ENCODE measurements at places on chromosomes 3 and 15. TPM values are rescaled to one million over a fixed set of nuclear protein-coding genes. Genes with fewer than 3 reads are reported as not detected.

NEK10 gene
- 3.5 TPM for total RNA-seq

UBXN7 gene
- total RNA-seq = 57.1 TPM

ANKRD63 gene
- total RNA-seq = not detected

CIDEC gene
- not detected for total RNA-seq

SLCO2A1 gene
- total RNA-seq = 96.8 TPM

PPARG gene
- 17.9 TPM for total RNA-seq

DNA sequence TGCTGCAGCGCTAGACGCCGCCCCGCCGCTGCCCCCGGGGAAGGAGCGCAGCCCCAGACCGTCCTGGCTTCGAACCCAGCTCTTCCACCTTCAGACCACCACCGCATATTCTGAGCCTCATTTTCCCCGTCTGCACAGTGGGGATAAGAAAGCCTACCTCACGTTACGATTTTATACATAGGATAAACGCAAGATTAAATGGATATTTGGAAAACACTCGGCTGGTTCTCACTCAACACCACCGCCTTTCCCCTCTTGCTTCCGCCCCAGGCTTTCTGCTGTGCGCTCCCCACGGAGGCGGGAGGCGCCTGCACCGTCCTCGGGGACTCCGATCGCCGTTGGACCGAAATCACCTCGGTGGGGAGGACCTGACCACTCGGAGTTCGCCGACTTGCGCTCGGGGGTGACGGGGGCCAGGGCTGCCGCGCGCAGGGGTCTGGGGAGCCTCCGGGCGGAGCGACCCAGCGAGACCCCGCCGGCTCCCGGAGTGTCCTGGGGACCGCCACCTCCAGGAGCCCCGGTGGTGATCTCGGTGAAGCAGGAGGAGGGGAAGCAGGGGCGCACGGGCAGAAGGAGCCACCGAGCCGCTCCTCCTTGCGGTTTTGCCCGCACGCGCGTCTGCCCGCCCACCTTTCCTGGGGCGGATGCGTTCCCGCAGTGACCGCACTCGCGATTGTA, 4.0 kb downstream of the FBXL22 start:
- DNase-seq = peak; percentile 83

DNA sequence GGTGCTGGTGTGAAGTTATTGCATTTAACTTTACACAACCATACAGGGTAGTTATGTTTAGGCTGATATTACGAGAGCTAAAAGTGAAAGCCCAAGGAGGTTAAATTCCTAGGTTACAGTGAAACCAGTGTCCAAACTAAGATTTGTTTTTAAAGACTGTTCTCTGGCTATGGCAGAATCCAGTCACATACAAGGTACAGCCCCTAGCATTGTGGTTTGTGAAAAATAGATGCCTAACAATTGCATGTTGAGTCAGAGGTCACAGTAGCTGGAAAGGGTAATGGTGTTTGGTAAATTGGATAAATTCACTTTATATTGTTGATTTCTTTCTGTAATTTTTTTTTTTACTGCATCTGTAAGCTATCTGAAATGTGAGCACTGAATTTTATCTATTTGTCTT, 614.6 kb upstream of the TBL1XR1 start:
- DNase-seq = no peak

GRCh38 chr3:134056464-134056891, 26.8 kb upstream of the SLCO2A1 start:
- DNase-seq = peak; percentile 50

DNA sequence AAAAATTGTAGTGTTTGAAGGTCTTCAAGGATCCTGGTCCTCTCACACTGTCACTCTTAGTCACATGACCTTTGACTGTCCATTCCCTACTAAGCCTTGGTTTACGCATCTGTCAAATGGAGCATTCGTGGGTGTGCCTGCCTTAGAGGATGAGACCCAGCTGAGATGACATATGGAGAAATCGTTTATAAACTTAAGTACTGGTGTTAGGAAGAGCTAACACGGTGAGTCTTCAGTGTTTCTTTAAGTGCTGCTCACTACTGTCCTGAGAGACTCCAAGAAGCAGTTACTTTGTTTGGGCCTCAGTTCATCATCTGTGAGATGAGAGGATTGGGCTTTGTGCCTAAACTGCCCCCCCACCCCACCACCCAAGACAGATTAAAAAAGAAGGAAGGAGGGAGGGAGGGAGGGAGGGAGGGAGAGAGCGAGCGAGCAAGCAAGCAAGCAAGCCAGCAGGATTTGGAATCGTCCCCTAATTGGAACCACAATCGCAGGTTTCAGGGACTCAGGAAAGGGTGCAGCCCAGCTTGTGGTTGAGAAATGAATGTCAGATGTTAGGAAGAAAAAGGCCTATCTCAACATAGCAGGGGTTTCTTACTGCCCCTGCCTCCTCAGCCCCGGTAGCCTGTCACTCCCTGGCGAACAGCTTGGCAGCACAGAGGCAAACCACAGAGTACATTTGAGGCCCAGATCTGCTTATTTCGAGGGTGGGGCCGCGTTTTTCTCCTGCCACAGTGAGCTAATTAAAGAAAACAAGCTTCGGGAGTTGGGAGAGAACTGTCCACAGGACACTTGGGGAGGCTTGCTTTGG, 32.7 kb downstream of the SMAD3 start:
- DNase-seq = peak; percentile 75

GRCh38 chr3:32302601-32303398, 64.3 kb downstream of the CMTM8 start:
- DNase-seq = no peak

GRCh38 chr3:23711916-23712494, 93.8 kb upstream of the UBE2E1 start:
- DNase-seq = no peak

GRCh38 chr3:36688815-36689214, 75.5 kb downstream of the DCLK3 start:
- no peak for DNase-seq

DNA sequence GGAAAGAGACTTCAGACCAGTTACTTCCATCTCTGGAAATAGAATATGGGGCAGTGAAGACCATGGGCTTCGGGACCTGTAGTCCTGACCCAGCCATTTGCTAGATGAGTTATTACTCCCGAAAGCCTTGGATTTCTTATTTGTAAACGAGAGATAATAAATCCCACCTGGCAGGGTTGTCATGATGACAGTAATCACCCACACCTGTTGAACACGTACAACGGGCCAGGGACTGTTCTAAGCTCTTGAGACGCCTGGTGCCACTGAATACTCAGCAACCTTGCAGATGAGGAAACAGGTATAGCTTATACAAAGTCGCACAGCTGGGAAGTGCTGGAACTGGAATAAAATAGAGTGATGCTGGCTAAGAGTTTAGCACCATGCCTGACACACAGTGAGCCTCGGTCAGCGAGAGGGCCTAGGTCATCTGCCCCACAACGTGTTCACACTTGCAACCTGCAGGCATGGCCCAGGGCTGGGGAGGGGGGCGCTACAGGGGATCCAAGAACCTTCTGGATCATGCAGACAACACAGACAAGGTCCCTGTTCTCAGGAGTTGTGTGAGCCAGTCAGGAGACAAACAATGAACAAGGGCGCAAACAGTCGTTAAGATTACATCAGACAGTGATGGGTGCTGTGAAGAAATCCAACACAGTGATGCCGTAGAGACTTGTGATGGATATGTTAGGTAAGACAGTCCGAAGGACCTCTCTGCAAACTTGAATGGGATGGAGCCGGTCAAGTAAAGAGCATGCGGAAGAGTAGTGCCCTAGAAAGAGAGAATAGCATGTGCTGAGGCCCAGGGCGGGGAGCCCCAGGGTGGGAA, 89.2 kb downstream of the CORO2B start:
- DNase-seq = peak; percentile 56

- peak; percentile 80 for DNase-seq
These were observed 161.1 kb upstream of the TBL1XR1 start for GRCh38 chr3:177358091-177358976.

DNA sequence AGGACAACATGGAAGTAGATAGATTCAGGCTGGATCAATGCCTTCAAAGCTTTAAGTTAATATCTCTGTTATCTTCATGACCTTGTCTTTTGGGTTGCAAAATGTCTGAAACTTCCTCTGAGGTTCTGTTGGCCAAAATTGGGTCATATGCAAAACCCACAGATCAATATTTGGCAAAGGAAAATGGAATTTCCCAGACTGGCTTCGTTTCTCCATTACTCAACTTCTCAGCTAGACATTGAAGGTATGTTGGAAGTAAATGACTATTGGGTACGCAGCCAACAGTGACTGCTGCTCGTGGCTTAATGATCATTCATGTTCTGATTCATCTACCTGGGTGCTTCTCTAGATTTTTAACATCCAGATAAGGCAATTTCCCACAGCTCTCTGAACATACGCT, 675.4 kb upstream of the SGO1 start:
- DNase-seq = no peak

DNA sequence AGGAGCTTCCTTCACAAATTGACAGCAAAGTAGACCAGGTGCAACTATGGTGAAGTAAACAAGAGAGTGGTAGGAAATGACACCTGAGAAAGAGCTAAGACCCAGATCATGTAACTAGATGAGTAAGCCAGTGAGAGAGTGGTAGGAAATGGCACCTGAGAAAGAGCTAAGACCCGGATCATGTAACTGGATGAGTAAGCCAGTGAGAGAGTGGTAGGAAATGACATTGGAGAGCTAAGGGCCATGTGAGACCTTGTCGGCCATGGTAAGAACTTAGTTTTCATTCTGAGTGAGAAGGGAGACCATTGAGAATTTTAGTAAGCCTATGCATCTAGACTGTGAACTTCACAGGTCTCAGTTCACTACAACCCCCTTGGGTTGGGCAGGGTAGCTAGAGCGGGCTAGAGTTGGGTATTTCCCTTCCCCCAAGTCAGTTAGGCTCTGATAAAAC, 5.4 kb upstream of the SENP7 start:
- DNase-seq = no peak

- DNase-seq = no peak
These were observed 168.4 kb upstream of the VEPH1 start for GRCh38 chr3:157671656-157672055.

DNA sequence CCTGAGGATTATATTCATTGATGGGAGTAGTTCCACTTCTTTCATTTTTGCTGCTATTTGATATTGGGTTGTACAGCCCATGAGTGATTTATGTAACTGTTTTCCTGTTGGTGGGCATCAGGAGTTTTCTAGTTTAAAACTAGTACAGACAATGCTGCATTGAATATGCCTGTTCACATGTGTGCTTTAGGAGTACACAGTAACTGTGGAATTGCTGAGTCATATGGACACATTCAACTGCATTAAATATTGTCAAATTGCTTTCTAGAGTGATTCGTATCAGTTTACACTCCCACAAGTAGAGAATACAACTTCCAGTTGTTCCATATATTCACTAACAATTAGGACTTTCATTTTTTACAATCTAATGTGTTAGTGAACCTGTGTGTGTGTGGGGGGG, 59.8 kb upstream of the THSD4 start:
- DNase-seq = no peak

DNA sequence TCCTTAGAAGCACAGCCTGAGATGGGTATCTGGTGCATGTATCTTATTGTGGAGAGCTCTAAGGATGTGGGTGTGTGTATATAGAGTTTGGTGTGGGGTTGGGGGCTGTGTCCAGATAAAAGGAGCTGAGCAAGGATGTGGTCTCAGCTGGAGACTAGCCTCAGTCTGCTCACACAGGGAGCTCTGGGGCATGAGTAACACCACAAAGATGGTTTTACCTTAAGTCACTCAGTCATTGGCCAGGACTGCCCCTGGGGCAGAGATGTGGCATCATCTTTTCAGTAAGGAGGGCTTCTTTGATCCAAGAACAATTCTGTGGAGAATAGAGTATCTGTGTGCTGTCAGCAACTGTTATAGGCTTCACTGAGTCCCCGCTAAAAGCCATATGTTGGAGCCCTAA, 163.4 kb upstream of the NUDT16 start:
- no peak for DNase-seq

DNA sequence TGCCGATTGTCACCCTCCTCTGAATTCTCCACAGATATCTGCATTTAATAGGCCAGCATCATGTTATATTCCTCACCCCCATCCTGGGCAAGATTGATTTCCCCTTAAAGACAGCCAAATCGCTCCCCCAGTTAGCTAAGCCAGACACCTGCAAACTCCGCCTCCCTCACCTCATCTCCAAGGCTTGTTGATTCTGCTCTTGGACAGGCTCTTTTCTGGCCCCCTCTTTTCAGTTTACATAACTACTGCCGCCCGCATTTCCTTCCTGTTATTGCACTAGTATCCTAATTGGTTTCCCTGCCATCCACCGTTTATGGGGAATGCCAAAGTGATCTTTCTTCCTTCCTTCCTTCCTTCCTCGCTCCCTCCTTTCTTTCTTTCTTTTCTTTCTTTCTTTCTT, 214.7 kb upstream of the MRPL3 start:
- DNase-seq = no peak

GRCh38 chr3:137792626-137793271, 28.6 kb downstream of the SOX14 start:
- no peak for DNase-seq

DNA sequence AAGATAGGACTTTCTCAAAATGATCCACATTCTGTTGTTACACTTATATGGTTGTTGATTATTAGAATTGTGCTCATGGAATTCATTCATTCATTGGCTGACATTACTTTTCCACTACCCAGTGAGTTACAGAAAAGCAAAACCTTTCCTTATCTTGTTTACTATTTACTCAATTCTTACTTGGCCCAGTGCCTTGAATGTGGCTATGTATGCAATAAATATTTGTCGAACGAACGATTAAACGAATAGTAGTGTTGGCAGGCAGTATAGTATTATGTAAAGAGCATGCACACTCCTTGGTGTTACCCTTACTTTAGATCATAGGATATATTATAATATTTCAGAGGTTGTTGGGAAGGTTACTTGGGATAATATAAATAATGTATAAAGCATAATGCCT, 31.0 kb downstream of the CTDSPL2 start:
- no peak for DNase-seq

- no peak for DNase-seq
These were observed 14.2 kb downstream of the OXNAD1 start for GRCh38 chr3:16279010-16279801.

DNA sequence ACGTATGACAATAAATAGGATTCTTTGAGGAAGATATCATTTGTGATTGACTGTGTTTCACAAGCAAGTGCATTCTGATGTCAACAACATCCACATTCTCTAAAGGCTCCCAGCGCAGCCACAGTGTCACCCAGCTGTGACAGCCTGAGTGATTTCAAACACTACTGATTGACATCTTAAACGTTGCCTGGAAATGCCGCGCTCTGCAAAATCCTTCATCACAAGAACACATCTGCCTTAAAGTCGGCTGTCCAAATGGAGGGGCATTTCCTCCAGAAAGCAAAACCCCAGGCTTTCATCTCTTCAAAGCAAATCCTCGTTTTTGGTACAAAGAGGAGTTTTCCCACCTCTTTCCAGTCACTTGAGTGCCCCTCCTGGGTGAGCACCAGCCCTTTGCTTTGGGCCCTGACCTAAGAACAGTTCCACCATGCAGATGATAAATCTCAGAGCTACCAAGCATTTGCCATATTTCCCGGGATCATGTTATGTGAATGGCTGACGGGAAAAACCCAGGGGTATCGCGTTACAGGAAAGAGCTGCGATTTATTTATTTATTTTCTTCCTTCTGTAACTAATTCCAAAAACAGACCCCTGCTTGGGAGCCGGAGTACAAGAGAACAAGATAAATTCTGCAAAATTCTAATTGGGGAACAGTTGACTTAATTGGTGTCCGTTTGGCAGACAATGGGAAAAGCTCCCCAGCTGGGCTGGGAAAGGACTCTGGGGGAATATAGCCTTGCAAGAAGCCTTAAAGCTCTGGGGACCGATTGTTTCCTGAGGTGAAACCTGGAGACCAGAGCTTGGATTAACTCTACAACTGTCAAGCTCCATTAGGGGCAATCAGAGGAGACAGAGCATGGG, 703.8 kb upstream of the NR2F2 start:
- DNase-seq = no peak

- DNase-seq = peak; percentile 44
These were observed 23.5 kb downstream of the TMEM43 start for GRCh38 chr3:14148041-14148985.
